Caudate nucleus (tissue), 63 donors: ENCODE measurements at places on chromosomes 6 and 20.

DNA sequence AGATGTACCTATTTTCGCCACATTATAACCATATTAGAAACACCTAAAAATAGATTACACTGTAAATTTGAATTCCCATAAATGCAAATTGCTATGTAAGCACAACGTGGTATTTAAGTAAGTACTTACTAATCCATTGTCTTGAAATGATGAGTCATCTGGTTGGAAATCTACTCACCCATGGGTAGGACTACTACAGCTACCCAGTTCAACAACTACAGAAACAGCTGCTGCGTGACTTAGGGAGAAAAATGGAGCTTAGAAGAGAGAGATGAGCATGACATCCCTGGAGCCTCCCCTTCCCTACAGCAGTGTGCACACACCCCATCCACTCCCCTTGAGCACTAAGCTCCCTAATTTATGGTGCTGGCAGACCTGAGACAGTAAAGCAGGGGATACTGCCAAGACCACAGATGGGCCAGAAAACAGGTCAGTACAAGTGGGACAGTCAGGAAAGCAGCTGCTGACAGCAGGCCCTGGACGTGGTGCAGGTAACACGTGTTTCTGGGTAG is 26.9 kb downstream of the RRAGD start:
- DNase-seq, result no peak

DNA sequence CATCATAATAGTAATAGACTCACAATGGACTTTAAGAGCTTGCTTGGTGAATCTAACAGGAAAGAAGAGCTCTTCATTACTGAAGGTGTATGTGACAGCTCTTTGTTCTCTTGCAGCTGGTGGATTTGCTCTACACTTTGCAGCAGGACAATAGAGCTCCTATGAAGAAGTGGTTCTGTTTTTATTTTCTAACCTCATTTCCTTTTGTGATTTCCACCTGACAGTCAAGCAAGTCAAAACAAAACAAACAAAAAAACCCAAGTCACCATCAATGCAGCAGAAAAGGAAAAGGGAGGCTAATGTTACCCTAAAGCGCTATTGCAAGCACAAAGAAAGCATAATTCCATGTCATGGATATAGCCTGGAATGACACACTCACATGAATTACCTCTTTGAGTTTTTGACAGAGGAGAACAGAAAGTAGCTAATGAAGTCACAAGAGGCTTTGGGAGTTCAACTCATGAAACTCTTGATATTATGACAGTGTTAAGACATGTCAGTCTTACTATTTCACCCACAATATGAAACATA is 1188.1 kb downstream of the EPHA7 start:
- no peak for DNase-seq

- no peak for DNase-seq
Measured at GRCh38 chr6:106849120-106849519, 125.4 kb downstream of the CD24 start.

- no peak for DNase-seq
Measured at GRCh38 chr6:13004601-13005000, 288.0 kb downstream of the PHACTR1 start.

GRCh38 chr20:18727032-18727508 is 86.5 kb upstream of the SCP2D1 start:
- no peak for DNase-seq

DNA sequence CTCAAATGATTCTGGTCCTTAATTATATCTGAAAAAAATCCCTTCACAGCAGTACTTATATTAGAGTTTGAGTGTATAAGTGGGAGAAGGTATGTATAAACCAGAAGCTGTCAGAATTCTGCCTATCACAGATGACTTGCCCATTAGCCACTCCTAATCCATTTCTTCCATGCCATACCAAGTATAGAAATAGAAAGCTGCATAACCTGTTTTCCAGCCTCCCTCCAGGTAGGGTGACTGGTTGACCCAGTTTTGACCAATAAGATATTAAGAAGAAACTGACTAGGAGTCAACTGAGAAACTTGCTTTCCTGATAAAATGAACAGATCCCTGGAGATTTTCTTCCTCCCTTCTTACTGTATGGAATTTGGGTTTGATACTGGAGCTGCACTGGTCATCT is 112.2 kb upstream of the GRIK2 start:
- no peak for DNase-seq

- no peak for DNase-seq
Measured at GRCh38 chr20:62122654-62123449, 577 bp downstream of the LSM14B start.

GRCh38 chr6:34147906-34148630 is 2.2 kb upstream of the GRM4 start:
- DNase-seq, result no peak

DNA sequence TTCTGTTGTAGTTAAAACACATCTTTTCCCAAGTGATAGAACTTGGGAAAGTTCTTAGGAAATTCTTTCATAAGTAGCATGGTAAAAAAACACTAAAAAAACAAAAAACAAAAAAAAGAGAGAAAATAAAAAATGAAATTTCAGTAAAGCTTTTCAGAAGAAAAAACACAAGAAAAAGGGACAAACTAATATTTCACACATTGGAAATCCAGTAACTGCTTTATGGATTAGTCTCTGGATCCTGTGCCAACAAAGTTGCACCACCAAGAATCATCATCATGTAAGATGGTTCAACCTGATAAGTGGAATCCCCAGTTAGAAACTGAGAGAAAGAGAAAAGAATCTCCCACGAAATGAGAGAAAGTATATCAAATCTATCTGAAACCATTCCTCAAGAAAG is 144.2 kb downstream of the GMDS start:
- DNase-seq, result no peak
